ENCODE measurements at places on chromosomes 5 and 9. TPM values are rescaled to one million over a fixed set of nuclear protein-coding genes. Genes with fewer than 3 reads are reported as not detected.

DNA sequence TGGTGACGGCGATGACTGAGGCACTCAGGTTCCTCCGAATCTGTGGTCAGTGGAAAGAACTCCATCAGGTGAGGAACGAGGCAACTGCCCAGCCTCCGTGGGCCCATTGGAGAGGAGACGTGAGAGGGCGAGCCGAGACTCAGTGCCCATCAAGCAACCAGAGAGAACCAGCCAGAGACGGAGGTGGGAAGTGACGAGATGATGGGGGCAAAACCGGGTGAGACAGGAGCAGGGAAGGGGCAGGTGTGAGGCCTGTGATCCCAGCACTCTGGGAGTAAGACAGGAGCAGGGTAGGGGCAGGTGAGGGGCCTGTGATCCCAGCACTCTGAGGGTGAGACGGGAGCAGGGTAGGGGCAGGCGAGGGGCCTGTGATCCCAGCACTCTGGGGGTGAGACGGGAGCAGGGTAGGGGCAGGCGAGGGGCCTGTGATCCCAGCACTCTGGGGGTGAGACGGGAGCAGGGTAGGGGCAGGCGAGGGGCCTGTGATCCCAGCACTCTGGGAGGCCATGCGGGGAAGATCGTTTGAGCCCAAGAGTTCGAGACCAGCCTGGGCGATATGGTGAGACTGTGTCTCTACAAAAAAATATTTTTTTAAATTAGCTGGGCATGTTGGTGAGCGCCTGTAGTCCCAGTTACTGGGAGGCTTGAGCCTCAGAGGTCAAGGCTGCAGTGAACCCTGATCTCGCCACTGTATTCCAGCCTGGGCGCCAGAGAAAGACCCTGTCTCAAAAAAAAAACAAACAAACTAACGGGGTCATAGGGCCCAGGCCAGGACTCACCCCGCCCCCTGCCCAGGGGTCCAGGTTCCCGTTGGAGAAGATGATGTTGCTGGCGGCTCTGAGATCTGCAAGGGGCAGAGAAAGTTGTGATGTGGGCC lies 3.4 kb downstream of the DPP7 start:
- H3K36me3 ChIP-seq = no peaks in the 10 kb centered on the region
- H3K27me3 ChIP-seq = no peaks in the 10 kb centered on the region
- peaks cover 21% of the 10 kb centered on the region for H3K4me1 ChIP-seq
- H3K4me3 ChIP-seq = no peak overlapping the region
- no peak for DNase-seq

- H3K36me3 ChIP-seq = no peaks in the 10 kb centered on the region
- no peaks in the 10 kb centered on the region for H3K27me3 ChIP-seq
- H3K27ac ChIP-seq = no peak overlapping the region
- no peaks in the 10 kb centered on the region for H3K4me1 ChIP-seq
- H3K4me3 ChIP-seq = no peak overlapping the region
Observed at GRCh38 chr9:110891760-110892159, 146.5 kb downstream of the LPAR1 start.

GRCh38 chr9:90846770-90847419 lies 45.3 kb downstream of the SYK start:
- H3K27ac ChIP-seq = no peak overlapping the region
- H3K27me3 ChIP-seq = no peaks in the 10 kb centered on the region
- peaks cover 73% of the 10 kb centered on the region for H3K36me3 ChIP-seq
- no peak for DNase-seq
- H3K4me3 ChIP-seq = no peak overlapping the region

- H3K27ac ChIP-seq = no peak overlapping the region
- no peaks in the 10 kb centered on the region for H3K4me1 ChIP-seq
- no peak overlapping the region for H3K4me3 ChIP-seq
- no peaks in the 10 kb centered on the region for H3K27me3 ChIP-seq
Observed at GRCh38 chr5:107415762-107416161, 255.0 kb downstream of the EFNA5 start.

DNA sequence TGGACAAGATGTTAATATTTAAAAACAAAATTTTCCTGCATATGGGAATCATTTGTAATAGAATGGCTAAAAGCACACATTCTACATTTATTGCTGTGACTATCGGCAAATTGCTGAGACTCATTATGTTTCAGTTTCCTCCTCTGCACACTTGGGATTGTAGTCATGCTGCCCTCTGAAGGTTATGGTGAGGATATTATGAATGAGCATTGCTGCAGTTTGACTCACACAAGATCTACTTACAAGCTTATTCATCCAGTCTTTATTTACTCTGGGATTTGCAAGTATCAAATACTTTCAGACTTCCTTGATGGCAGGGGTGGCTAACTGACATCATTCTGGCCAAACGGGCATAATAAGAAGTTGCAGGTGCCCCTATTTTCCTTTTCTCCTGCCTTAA lies 9.5 kb upstream of the NFIL3 start:
- no peaks in the 10 kb centered on the region for H3K27me3 ChIP-seq
- H3K4me1 ChIP-seq = peaks cover 13% of the 10 kb centered on the region
- peak; percentile 70 for DNase-seq
- H3K27ac ChIP-seq = no peak overlapping the region

DNA sequence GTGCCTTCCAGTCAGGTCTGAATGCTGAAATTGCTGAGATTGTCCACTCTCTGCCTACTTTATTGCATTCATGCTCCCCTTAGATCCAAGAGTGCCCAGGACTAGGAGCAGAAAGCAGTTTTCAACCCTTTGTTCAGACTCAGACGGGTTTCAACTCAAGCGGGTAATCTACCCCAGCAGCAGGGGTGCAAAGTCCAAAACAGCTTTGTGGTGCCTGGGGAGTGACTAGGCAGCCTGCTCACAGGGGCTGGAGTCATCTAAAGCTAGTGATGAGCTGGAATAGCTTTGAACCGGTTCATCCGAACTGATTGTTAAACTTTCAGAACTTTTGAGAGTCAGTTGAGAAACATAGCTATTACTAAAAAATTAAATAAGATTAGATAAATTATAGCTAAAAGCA lies 71.0 kb upstream of the IQGAP2 start:
- H3K4me3 ChIP-seq = no peak overlapping the region
- no peaks in the 10 kb centered on the region for H3K4me1 ChIP-seq
- H3K27ac ChIP-seq = no peak overlapping the region

- no peak for DNase-seq
- no peak overlapping the region for H3K4me3 ChIP-seq
- H3K4me1 ChIP-seq = no peaks in the 10 kb centered on the region
- H3K27ac ChIP-seq = no peak overlapping the region
- no peaks in the 10 kb centered on the region for H3K27me3 ChIP-seq
Observed at GRCh38 chr5:32096891-32097595, 77.1 kb downstream of the GOLPH3 start.

GRCh38 chr5:174273325-174273724 lies 227.8 kb downstream of the NSG2 start:
- no peak for DNase-seq
- no peak overlapping the region for H3K4me3 ChIP-seq
- H3K27ac ChIP-seq = no peak overlapping the region
- H3K4me1 ChIP-seq = no peaks in the 10 kb centered on the region

DNA sequence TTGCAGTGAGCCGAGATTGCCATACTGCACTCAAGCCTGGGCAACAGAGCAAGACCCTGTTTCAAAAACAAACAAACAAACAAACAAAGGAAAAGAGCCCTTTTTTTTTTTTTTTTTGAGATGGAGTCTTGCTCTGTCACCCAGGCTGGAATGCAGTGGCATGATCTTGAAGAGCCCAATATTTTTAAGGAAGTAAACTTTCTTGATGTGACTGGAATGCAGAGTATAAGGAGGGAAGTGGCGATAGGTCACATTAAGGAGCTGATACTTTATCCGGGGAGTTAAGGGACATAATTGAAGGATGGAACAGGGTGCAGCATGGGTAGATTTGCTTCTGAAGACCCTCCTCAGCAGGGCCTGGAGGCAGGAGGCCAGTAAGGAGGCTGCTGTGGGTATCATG lies 13.0 kb downstream of the NAIF1 start:
- no peaks in the 10 kb centered on the region for H3K27me3 ChIP-seq
- H3K27ac ChIP-seq = no peak overlapping the region
- no peak overlapping the region for H3K4me3 ChIP-seq
- DNase-seq = no peak

DNA sequence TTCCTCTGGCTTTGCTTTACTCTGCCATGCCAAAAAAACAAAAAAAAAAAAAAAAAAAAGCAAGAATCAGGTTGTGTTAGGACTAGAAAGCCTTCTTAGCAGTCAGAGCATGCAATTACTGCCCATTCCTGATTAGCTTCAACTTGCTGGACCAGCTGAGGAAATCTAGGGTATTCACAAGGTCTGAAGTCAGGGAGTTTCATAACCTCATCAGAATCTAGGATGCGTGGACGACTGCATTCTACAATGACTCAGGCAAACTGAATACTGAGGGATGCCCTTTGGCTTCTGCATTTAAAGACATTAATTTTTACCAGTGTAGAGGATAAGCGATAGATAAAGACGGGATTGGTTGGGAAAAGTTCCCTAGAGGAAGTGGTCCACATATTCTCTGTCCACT lies 39.2 kb upstream of the SHOC1 start:
- no peaks in the 10 kb centered on the region for H3K4me1 ChIP-seq
- no peaks in the 10 kb centered on the region for H3K36me3 ChIP-seq
- no peak for DNase-seq
- H3K27me3 ChIP-seq = no peaks in the 10 kb centered on the region

- H3K4me3 ChIP-seq = no peak overlapping the region
- H3K27me3 ChIP-seq = no peaks in the 10 kb centered on the region
- no peak overlapping the region for H3K27ac ChIP-seq
- DNase-seq = no peak
Observed at GRCh38 chr9:21669701-21670100, 132.7 kb upstream of the MTAP start.

DNA sequence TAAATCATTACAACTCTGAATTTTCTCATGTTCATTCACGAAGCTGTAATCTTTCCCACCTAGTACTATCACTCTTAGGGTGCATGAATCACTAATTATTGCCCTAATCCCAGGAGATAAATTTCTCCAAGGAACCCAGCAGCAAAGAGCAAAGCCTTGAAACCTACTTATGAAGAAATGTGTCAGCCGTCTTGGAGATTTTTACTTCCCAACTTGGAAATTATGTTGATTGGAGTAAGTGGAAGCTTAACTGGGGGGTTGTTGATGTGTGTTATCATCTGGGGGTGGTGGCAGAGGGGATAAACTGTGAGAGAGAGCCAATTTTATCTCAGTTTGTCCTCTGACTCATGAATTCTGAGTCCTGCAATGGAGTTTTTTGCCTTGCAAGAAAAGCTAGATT lies 440.5 kb upstream of the WWC1 start:
- H3K27me3 ChIP-seq = no peaks in the 10 kb centered on the region
- no peak for DNase-seq
- no peak overlapping the region for H3K27ac ChIP-seq
- no peaks in the 10 kb centered on the region for H3K36me3 ChIP-seq

DNA sequence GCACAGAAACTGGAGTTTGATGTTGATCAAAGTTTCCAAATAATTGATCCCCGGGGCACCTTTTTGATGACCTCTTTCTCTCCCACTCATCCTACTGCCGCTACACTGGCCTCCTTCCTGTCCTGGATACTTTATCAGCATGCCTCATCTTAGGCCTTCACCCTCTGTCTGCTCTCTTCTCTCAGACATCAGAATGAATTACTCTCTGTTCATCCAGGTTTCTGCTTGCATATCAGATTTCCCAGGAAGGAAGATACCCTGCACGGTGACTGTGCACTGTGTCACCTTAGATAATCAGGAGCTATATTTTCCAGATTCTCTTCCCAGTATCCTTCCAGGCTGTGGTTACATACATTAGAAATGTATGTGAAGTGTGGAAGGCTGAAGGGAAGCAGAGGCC lies 397.0 kb downstream of the DIRAS2 start:
- no peak overlapping the region for H3K27ac ChIP-seq
- no peaks in the 10 kb centered on the region for H3K4me1 ChIP-seq
- no peak for DNase-seq
- no peaks in the 10 kb centered on the region for H3K27me3 ChIP-seq
- no peak overlapping the region for H3K4me3 ChIP-seq

DNA sequence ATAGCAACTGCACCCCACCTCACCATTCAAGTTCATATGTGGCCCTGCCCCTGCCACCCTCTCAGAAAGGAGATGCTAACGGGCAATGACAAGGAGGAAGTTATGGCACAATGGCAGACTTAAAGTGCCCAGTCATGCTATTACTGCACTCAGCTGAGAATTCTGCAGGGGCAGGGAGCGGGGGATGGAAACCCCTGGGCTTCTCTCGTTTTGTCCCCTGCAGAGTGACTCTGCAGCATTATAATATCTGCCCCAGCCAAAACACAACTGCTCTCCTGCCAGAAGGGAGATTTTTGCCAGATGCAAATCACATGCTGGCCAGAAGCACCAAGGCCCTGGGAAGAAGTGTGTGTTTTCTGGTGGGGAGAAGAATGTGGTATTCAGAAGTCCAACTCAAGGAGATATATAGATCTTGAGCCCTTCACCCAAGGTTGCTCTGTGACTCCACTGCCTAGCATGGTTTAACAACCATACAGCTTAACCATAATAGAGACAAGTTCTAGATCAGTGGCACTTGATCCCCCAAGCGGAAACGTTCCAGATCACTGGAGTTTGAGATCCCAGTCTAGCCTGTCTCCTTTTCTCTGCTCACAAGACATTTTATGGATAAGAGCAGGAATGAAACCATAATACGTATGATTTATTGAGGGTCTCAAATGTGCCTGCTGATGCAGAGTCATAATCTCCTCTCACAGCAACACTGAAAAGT lies 207.0 kb upstream of the MAP3K1 start:
- no peak overlapping the region for H3K27ac ChIP-seq
- DNase-seq = peak; percentile 53
- no peaks in the 10 kb centered on the region for H3K36me3 ChIP-seq

DNA sequence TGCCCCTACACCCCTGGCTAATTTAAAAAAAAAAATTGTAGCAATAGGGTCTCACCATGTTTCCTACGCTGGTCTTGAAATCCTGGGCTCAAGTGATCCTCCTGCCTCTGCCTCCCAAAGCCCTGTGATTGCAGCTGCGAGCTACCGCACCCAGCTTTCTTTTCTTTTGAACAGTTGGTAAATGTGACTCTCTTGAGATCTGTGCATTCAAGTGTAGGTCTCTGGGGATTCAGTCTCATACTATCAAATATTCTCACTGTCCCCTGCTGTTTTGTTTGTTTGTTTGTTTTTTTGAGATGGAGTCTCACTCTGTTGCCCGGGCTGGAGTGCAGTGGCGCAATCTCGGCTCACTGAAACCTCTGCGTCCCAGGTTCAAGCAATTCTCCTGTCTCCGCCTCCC lies 42.3 kb upstream of the CXXC5 start:
- no peak overlapping the region for H3K4me3 ChIP-seq
- no peaks in the 10 kb centered on the region for H3K27me3 ChIP-seq
- peak; percentile 51 for DNase-seq
- H3K27ac ChIP-seq = peak overlapping the region; percentile 71
- peaks cover 24% of the 10 kb centered on the region for H3K4me1 ChIP-seq
- H3K36me3 ChIP-seq = peaks cover 15% of the 10 kb centered on the region

- no peaks in the 10 kb centered on the region for H3K36me3 ChIP-seq
- H3K27me3 ChIP-seq = no peaks in the 10 kb centered on the region
- no peak overlapping the region for H3K27ac ChIP-seq
- no peaks in the 10 kb centered on the region for H3K4me1 ChIP-seq
Observed at GRCh38 chr9:134760750-134761420, 119.3 kb downstream of the COL5A1 start.

- no peaks in the 10 kb centered on the region for H3K4me1 ChIP-seq
- H3K4me3 ChIP-seq = no peak overlapping the region
- H3K27me3 ChIP-seq = no peaks in the 10 kb centered on the region
- no peak overlapping the region for H3K27ac ChIP-seq
Observed at GRCh38 chr5:24850926-24851486, 206.2 kb upstream of the CDH10 start.

Gene TRIM36
- total RNA-seq = 4.1 TPM

Gene IER5L
- total RNA-seq = 2.3 TPM

Gene SCGB3A2
- total RNA-seq = not detected

Gene FGFR4
- 3.6 TPM for total RNA-seq

Gene ESM1
- not detected for total RNA-seq

Gene NUDT2
- 10.4 TPM for total RNA-seq

Gene BNIP1
- total RNA-seq = 13.8 TPM

Gene TSC1
- total RNA-seq = 33.4 TPM

Gene TRAPPC13
- 31.5 TPM for total RNA-seq

Gene IFNK
- not detected for total RNA-seq

Gene SLC2A6
- 32.0 TPM for total RNA-seq

Gene ARL14EPL
- not detected for total RNA-seq

All from Karpas-422 (cell line).